Posterior cingulate gyrus (tissue), 11 donors: ENCODE measurements at places on chromosomes 6 and 20.
A peak's percentile ranks its signal among the peaks of the same experiment; 100 is the strongest.

DNA sequence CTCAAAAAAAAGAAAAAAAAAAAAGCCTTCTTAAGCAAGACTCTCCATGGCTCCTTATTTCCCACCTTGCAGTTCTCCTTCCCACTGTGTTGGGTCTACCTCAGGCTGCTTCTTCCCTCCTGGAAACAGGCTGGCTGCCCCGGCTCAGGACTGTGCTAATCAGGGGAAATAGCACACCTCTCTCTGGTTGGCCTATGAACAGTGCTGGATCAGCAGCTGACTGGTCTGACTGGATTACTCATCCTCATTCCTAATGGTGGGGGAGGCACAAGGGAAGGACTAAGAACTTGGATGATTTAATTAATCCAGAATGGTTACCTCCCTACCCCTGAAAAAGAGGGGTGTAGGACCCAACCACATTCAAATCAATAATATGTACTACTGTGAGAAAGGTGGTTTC lies 3.9 kb upstream of the SRSF3 start:
- no peak for DNase-seq

DNA sequence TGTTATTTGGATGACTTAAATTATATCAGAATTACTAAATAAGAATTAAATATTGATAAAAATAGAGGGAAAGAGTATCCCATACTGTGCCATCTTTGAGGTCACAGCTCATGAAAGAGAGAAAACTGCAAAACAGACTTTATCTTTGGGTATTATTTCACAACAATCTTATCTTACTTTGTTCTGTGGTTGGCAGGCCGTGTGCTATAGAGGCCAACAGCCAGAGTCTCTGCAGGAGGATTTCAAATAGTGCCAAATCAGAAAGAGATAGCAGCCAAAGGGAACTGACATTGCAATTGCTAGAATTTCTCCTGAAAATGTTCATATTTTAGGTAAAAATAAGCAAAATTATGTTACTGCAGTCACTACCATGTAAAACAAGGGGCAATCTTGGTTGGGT lies 354.2 kb downstream of the GRIK2 start:
- no peak for DNase-seq

GRCh38 chr20:44717986-44718385 lies 2.8 kb downstream of the CCN5 start:
- DNase-seq, result no peak

DNA sequence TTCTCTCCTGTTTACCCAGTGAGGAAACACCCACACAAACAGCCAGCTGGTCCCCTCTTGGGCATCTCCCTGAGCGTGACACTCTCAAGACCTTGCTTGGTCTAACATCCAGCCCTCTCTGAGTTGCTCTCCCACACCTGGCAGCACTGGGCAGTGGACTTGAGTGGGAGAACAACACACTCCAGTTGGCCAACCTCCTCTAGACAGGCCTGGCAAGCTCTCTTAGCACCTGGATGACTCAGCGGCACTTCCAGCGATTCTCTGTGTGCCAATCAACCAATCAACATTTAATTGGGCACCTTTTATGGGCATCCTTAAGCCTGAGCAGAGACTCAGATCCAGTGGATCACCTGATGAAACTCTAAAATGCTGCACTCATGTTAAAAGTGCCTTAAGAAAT lies 76.6 kb upstream of the QKI start:
- peak; percentile 59 for DNase-seq

GRCh38 chr6:33070909-33071308 lies 2.5 kb downstream of the HLA-DPA1 start:
- no peak for DNase-seq

DNA sequence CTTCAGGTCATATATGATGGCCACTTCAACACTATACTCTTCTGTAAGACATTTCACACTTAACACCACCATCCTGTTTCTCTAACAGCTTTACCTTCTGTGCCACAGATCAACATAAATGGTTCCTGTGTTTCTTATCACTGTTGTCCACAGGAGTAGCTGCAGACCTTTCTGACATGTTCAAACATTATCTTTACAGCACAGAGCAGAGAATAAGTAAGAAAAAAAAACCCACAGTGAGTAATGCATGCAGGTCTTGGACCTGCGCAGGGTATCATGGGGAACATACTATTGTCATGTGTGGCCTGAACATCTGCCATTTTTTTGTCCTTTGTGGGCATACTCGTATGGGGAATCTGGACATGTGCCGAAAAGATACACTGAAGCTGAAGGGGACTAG lies 161.9 kb downstream of the KIF16B start:
- no peak for DNase-seq
